Hypothalamus (tissue), 51 donors: ENCODE measurements at places on chromosomes 13 and 19.

- DNase-seq: no peak
Observed at GRCh38 chr19:46544651-46545050, 49.0 kb upstream of the PNMA8B start.

DNA sequence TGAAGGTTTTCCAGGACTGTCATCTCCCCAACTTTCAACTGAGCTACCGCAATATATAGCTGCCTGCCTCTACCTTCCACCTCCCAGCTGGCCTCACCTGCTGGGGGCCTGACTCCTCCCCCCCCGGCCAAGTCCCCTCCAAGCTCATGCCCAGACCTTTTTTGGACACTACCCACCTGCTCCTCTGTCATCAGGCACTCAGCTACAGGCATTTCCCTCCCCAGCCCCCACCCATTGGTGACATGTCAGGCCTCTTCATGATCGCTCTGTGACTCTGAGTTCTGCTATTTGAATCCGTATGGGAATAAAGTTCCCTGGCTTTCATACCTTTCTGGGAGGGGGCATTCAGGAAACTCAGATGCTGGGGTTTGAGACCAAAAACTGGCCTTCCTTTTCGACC, 1.8 kb downstream of the PRKACA start:
- DNase-seq: no peak

DNA sequence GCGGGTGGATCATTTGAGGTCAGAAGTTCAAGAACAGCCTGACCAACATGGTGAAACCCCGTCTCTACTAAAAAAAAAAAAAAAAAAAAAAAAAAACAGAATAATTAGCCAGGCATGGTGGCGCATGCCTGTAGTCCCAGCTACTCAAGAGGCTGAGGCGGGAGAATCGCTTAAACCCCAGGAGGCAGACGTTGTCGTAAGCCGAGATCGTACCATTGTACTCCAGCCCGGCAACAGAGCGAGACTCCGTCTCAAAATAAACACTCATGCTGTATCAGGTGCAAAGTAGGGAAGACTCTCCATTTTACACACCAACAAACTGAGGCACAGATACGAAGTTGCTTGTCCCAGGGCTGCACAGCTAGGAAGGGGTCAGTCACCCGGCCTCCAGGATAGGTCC, 15.6 kb downstream of the TLE6 start:
- no peak for DNase-seq

DNA sequence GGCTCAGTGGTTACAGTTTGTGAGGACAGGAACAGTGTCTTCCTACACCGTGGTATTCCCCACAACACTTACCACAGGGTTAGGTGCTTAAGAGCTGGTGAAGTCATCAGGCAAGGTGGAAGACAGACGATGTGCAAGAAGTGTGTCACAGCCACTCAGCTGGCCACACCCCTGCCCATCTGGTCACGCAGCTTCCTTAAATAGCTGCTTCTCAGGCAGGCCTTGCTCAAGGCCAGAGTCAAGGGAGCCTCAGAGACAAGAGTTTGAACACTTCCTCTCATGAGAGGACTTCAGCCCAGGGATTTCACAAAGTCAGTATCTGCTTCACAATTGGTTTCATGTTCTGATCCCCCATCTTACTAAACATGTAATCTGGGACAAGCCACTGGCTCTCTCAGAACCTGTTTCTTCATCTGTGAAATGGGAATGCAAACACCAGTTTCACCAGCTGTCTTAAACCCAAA, 80.3 kb upstream of the FRY start:
- no peak for DNase-seq

- no peak for DNase-seq
Observed at GRCh38 chr13:91106565-91106964, 240.9 kb upstream of the MIR17HG start.

DNA sequence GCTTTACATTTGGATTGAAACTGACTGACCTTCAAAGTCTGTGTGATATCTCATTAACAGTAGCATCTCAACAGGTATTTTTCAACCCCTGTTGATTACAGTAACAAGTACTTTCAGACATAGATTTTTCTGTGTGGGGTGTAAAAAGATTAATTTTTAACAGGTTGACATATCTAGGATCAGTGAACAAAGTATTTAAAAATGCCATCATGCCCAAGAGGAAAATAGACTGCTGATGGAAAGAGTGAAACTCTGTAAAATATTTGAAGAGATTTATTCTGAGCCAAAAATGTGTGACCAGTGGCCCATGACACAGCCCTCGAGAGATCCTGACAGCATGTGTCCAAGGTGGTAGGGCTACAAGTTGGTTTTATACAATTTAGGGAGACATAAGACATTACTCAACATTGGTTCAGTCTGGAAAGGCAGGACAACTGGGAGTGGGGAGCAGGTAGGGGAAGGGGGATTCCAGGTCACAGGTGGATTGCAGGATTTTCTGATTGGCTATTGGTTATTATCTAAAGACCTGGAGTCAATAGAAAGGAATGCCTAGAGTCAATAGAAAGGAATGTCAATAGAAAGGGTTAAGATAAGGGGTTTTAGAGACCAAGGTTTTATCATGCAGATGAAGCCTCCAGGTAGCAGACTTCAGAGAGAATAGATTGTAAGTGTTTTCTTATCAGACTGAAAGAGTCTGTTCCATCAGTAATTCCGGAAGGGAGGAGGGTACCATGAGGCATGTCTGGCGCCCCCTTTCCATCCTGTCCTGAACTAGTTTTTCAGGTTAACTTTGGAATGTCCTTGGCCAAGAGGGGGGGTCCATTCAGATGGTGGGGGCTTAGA, 29.1 kb downstream of the TNFRSF19 start:
- no peak for DNase-seq
